ENCODE measurements at places on chromosomes 13 and 19. TPM values are rescaled to one million over a fixed set of nuclear protein-coding genes. Genes with fewer than 3 reads are reported as not detected.
A peak's percentile ranks its signal among the peaks of the same experiment; 100 is the strongest.

DNA sequence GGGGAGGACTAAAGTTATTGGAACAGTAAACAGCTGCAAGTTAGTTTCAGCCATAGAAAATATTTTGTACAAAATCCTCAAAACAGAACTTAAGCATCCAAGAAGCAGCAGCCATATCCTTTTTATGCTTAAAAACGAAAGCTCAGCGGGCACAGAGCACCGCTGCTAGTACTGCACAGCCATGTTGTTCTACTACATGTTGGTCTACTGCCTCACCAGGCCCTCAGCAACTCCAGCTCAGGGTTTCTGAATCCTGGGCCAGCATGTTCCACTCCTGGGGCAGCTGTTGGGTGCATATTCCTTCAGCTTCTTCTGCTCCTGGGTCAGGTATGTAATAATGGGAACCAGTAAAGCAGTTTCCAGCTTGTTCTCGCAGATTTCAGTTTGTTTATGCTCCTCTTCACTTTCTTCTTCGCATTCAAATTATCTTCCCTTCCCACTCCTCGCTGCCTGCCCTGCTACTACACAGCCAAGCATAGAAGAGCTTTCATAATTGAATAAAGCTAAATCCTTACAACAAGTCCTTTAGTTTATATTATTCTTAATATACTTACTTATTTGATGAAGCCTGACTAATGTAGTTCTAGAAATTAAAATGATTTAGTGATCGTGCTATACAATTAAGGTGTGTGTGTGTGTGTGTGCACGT, 820.5 kb upstream of the ATXN8OS start:
- no peaks in the 10 kb centered on the region for H3K4me1 ChIP-seq
- H3K27me3 ChIP-seq: no peaks in the 10 kb centered on the region
- H3K36me3 ChIP-seq: no peaks in the 10 kb centered on the region
- DNase-seq: no peak
- H3K4me3 ChIP-seq: no peak overlapping the region

GRCh38 chr19:53172889-53173288, 14.0 kb upstream of the ZNF347 start:
- H3K27me3 ChIP-seq: no peaks in the 10 kb centered on the region
- no peak overlapping the region for H3K27ac ChIP-seq
- DNase-seq: no peak
- no peak overlapping the region for H3K4me3 ChIP-seq
- H3K4me1 ChIP-seq: no peaks in the 10 kb centered on the region
- no peaks in the 10 kb centered on the region for H3K36me3 ChIP-seq

GRCh38 chr13:110045202-110045601, 258.8 kb upstream of the IRS2 start:
- no peak overlapping the region for H3K4me3 ChIP-seq
- H3K27ac ChIP-seq: no peak overlapping the region
- H3K27me3 ChIP-seq: peaks cover 4% of the 10 kb centered on the region
- DNase-seq: no peak

DNA sequence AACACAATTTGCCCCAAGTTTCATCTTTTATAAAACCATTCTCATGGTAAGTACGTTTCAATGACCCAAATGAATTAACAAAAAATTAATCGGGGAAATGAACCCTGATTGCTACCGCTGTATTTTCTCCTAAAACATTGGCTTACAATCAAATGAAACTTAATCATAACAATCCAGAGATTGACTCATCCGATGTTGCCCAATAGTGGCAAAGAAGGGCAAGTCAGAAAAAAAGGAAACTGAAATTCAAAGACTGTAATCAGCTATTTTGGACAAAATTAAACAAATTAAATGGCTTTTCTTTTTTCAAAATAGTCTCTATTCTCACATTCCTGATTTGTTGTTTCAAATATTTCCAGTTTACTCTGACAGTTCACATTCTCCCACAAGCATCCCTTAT, 3.9 kb upstream of the ACOD1 start:
- no peak for DNase-seq
- no peak overlapping the region for H3K4me3 ChIP-seq
- H3K27ac ChIP-seq: no peak overlapping the region
- no peaks in the 10 kb centered on the region for H3K27me3 ChIP-seq

- H3K27me3 ChIP-seq: no peaks in the 10 kb centered on the region
- no peaks in the 10 kb centered on the region for H3K36me3 ChIP-seq
- DNase-seq: no peak
- H3K27ac ChIP-seq: no peak overlapping the region
- H3K4me3 ChIP-seq: no peak overlapping the region
- peaks cover 4% of the 10 kb centered on the region for H3K4me1 ChIP-seq
Observed at GRCh38 chr19:44712864-44713515, 14.0 kb downstream of the CEACAM16 start.

DNA sequence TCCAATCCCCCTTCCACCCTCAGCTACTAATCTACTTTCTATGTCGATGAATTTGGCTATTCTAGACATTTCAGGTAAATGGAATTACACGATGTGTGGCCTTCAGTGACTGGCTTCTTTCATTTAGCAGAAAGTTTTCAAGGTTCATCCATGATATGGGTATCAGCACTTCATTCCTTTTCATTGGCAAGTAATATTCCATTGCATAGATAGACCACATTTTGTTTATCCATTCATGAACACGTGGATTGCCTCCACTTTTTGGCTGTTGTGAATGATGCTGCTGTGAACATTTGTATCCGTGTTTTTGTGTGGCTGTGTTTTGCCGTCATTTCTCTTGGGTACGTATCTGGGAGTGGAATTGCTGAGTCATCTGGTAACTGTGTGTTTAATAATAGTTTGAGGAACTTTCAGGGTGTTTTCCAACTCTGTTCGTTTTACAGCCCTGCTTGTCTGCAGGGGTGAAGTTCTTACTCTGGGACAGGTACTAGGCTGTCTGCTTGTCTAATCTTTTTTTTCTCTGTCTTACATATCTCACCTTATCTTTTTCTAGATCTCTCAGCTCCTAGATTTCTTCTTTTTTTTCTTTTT, 32.5 kb downstream of the MARK4 start:
- H3K4me1 ChIP-seq: no peaks in the 10 kb centered on the region
- no peaks in the 10 kb centered on the region for H3K27me3 ChIP-seq
- no peak for DNase-seq
- peaks cover 78% of the 10 kb centered on the region for H3K36me3 ChIP-seq
- H3K27ac ChIP-seq: no peak overlapping the region
- H3K4me3 ChIP-seq: no peak overlapping the region

DNA sequence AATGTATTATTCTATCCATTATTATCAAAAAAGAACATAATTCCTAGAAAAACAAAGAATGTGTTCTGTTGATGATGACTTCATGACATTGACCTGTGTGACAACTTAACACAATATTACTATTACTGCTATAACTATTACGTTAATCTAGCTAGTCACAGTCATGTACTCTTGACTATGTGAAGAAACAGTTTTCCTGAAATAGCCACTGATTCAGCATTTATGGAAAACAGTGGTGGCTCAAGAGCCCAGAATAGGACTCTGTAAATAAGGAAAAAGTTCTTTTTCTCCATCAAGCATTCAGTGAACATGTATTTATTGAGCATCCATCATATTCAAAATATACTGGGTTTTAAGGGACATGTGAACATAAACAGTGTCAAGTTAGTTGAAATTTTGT, 93.5 kb downstream of the COG6 start:
- no peaks in the 10 kb centered on the region for H3K27me3 ChIP-seq
- DNase-seq: no peak
- no peak overlapping the region for H3K27ac ChIP-seq
- no peak overlapping the region for H3K4me3 ChIP-seq
- no peaks in the 10 kb centered on the region for H3K4me1 ChIP-seq

GRCh38 chr19:6249296-6249695, 30.5 kb downstream of the MLLT1 start:
- H3K27me3 ChIP-seq: no peaks in the 10 kb centered on the region
- H3K36me3 ChIP-seq: no peaks in the 10 kb centered on the region

GRCh38 chr19:16325161-16325527, 518 bp downstream of the KLF2 start:
- DNase-seq: peak; percentile 69
- H3K27me3 ChIP-seq: no peaks in the 10 kb centered on the region

DNA sequence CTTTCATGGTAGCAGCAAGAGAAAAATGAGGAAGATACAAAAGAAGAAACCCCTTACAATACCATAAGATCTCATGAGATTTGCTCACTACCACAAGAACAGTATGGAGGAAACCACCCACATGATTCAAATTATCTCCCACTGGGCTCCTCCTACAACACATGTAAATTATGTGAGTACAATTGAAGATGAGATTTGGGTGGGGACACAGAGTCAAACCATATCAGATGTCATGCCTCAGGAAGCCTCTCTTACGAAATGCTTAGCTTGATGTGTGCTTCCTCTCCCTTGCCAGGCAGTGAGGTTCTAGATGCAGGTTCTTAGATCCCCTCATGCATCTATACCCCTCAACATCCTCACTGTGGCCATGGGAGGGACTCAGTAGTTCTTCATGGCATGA, 63.2 kb upstream of the RGCC start:
- no peaks in the 10 kb centered on the region for H3K4me1 ChIP-seq
- DNase-seq: no peak
- no peak overlapping the region for H3K27ac ChIP-seq

The CYP4F11 gene
- total RNA-seq: 11.1 TPM

The MLLT1 gene
- total RNA-seq: 3.6 TPM

The GFY gene
- total RNA-seq: not detected

The GPR4 gene
- total RNA-seq: 2.6 TPM

The SIGLEC14 gene
- 5.4 TPM for total RNA-seq

Measured in stomach (tissue), 19 donors.